ENCODE measurements at places on chromosomes 12 and 14. TPM values are rescaled to one million over a fixed set of nuclear protein-coding genes. Genes with fewer than 3 reads are reported as not detected.

ARHGAP9 gene
- 0.94 TPM for total RNA-seq

GNB3 gene
- 5.9 TPM for total RNA-seq

TEX22 gene
- total RNA-seq, result 0.94 TPM

PIP4P1 gene
- 31.3 TPM for total RNA-seq

KITLG gene
- total RNA-seq, result 70.4 TPM

MBIP gene
- 39.4 TPM for total RNA-seq

CLEC4A gene
- 3.8 TPM for total RNA-seq

ANKRD33 gene
- not detected for total RNA-seq

KRT1 gene
- total RNA-seq, result 0.31 TPM

OR4K1 gene
- total RNA-seq, result not detected

ETFBKMT gene
- 3.4 TPM for total RNA-seq

HHIPL1 gene
- total RNA-seq, result 9.4 TPM

TDRD9 gene
- total RNA-seq, result 1.9 TPM

FERMT2 gene
- total RNA-seq, result 98.3 TPM

ERP29 gene
- 27.2 TPM for total RNA-seq

TAS2R43 gene
- 31.9 TPM for total RNA-seq

ZNF140 gene
- 64.5 TPM for total RNA-seq

SLC2A14 gene
- not detected for total RNA-seq

NXPH4 gene
- 1.6 TPM for total RNA-seq

NEUROD4 gene
- total RNA-seq, result 4.4 TPM

HCFC2 gene
- total RNA-seq, result 82.0 TPM

KLRD1 gene
- 0.63 TPM for total RNA-seq

TPH2 gene
- total RNA-seq, result not detected

BEST3 gene
- total RNA-seq, result 6.6 TPM

KRT83 gene
- total RNA-seq, result not detected

KLHL33 gene
- total RNA-seq, result under 0.01 TPM

GTF2A1 gene
- total RNA-seq, result 47.6 TPM

ANO4 gene
- 77.3 TPM for total RNA-seq

ESPL1 gene
- total RNA-seq, result 2.8 TPM

MUCL1 gene
- not detected for total RNA-seq

COX8C gene
- total RNA-seq, result not detected

PIK3C2G gene
- 0.31 TPM for total RNA-seq

RPS6KL1 gene
- total RNA-seq, result 47.0 TPM

NUDT14 gene
- 24.1 TPM for total RNA-seq

PPP4R4 gene
- 1.6 TPM for total RNA-seq

PPFIA2 gene
- total RNA-seq, result 338 TPM

PRPH gene
- 2.2 TPM for total RNA-seq

STON2 gene
- total RNA-seq, result 45.1 TPM

MIS18BP1 gene
- 38.2 TPM for total RNA-seq

FIGNL2 gene
- total RNA-seq, result 0.63 TPM

VPS29 gene
- total RNA-seq, result 118 TPM

GPR65 gene
- not detected for total RNA-seq

TGM1 gene
- 4.4 TPM for total RNA-seq

PTMS gene
- 64.5 TPM for total RNA-seq

TRIM9 gene
- 107 TPM for total RNA-seq

KERA gene
- 0.31 TPM for total RNA-seq

OAS3 gene
- total RNA-seq, result 2.8 TPM

TMEM229B gene
- total RNA-seq, result 19.1 TPM

SMCO2 gene
- 2.2 TPM for total RNA-seq

ULK1 gene
- total RNA-seq, result 24.4 TPM

CFAP54 gene
- total RNA-seq, result 13.8 TPM

CPM gene
- total RNA-seq, result 0.94 TPM

GZMB gene
- total RNA-seq, result not detected

MYG1 gene
- 46.3 TPM for total RNA-seq

SPTB gene
- total RNA-seq, result 23.5 TPM

FOXJ2 gene
- 10.6 TPM for total RNA-seq

L2HGDH gene
- 19.1 TPM for total RNA-seq

All from parietal lobe (tissue), 2 donors.